ENCODE measurements at places on chromosomes 4 and X.

GRCh38 chr4:140185412-140186081, 31.6 kb upstream of the MAML3 start:
- DNase-seq = no peak

GRCh38 chr4:179465131-179465797, 2023.0 kb upstream of the AGA start:
- DNase-seq = no peak

DNA sequence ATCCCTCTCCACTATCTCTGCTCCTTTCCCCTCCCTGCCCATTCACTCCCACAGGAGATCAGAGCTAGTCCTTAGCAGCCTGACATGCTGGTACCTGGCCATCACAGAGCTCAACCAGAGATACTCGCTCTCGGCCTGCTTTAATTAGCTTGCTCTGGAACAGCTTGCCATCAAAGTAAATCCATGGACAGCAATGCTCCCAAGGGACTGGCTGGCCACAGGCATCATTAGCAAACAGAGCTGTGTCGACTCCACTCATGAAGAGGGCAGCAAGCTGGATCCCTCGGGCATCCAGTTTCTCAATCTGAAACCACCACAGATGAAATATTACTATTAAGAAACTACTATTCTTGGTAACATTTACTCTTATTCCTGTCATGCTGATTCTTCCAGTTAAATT, 43.4 kb upstream of the PHF8 start:
- DNase-seq = no peak

- DNase-seq = no peak
Measured at GRCh38 chrX:125520029-125520428, 200.4 kb downstream of the TEX13C start.

- no peak for DNase-seq
Measured at GRCh38 chr4:182513587-182514291, 270.5 kb downstream of the TENM3 start.

DNA sequence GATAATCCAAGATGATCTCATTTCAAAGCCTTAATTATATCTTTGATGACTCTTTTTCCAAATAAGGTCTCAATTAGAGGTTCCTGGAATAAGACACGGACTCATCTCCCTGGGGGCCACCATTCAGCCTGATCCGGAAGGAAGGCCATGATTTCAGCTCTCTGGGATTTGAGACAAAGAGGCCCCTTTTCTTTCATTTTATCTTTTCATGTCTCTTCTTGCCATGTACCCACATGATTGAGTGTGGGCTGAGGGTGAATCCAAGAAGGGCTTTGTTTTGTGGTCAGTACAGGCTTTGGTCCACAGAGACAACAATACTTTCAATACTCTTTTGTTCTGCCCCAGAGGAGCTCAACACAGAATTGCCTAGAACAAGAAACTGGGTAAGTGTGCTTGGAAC, 261.2 kb downstream of the TRIML1 start:
- no peak for DNase-seq

DNA sequence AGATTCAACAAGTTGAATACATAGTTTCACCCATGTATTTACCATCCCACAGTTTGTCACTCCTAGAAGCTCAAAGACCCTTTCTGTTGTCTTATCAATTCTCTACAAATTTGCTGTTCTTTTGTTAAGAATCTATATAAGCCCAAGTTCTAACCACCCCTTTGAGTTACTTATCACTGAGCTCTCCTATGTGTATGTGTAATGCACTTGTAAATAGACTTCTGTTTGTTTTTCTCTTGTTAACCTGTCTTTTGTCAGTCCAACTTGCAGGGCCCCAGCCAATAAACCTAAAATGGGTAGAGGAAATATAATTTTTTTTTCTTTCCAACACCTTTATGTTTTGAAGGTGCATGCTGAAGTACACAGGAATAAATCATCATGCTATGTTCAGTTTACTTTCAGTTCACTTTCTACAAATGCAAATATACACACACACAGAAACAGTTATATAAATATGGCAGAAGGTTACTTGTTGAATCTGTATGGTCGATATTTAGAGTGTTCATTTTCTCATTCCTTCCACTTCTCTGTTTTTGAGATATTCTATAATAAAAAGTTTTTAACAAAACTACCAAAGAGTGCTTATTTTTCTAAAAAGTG, 22.3 kb upstream of the CLOCK start:
- DNase-seq = no peak

All from activated CD8-positive, alpha-beta T cell treated with anti-CD3 and anti-CD28 coated beads for 36 hours (primary cell).